Right atrium auricular region (tissue), 2 donors: ENCODE measurements at places on chromosomes 6 and 20. TPM values are rescaled to one million over a fixed set of nuclear protein-coding genes. Genes with fewer than 3 reads are reported as not detected.

Gene GPLD1
- 0.71 TPM for total RNA-seq

Gene THEMIS
- 0.56 TPM for total RNA-seq

Gene CCR6
- 0.37 TPM for total RNA-seq

DNA sequence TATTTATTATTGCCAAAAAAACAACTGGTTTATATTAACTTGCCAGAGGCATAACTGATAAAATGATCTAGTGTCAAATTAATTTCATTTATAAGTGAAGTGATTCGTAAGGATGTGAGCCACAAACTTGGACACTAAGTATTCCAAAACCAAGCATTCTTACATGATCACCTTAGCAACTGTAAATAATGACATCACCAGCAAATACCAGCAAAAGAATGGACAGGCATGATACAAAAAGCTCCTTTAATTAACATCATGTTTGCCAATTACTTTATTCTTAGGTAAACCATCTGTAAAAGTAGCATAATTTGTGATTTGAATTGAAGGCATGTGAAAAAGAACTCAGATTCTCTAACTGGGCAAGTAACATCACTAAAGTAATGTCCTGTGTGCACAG is 17.2 kb upstream of the FNDC1 start:
- no peaks in the 10 kb centered on the region for H3K36me3 ChIP-seq

DNA sequence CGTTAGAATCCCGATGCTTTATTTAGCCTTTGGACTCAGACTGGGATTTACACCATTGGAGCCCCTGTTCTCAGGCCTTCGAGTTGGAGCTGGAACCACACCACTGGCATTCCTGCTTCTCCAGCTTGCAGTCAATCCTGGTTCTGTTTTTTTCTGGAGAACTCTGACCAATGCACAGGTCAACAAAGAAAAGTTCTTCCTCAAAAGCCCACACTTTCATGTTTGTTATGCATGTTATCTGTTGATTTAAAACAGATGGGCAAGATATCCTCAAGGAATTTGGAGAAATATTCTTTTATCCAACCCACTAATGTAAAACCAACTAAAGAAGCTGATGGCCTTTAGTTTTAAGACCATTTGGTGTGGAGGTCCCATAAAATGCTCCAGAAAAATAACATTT is 205.7 kb downstream of the ANKRD60 start:
- no peaks in the 10 kb centered on the region for H3K27me3 ChIP-seq
- no peak overlapping the region for H3K27ac ChIP-seq
- no peaks in the 10 kb centered on the region for H3K36me3 ChIP-seq
- peaks cover 18% of the 10 kb centered on the region for H3K4me1 ChIP-seq

GRCh38 chr6:104642871-104643270 is 216.8 kb downstream of the HACE1 start:
- no peak overlapping the region for H3K4me3 ChIP-seq
- H3K27ac ChIP-seq: no peak overlapping the region
- H3K4me1 ChIP-seq: peaks cover 14% of the 10 kb centered on the region
- H3K27me3 ChIP-seq: no peaks in the 10 kb centered on the region
- no peaks in the 10 kb centered on the region for H3K36me3 ChIP-seq

DNA sequence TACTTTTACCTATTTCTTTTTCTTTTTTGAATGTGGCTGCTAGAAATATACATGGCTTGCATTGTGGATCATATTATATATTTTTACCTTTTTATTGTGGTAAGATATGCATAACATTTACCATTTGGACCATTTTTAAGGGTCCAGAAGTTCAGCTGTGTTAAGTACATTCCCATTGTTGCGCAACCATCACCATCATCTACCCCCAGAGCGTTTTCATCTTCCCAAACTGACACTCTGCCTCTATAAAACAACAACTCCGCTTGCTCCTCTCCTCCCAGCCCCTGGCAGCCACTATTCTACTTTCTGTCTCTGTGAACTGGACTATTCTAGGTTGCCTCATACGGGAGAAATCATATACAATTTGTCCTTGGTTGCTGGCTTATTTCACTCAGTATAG is 28.2 kb upstream of the CCN5 start:
- no peaks in the 10 kb centered on the region for H3K27me3 ChIP-seq
- H3K4me1 ChIP-seq: no peaks in the 10 kb centered on the region
- no peak for DNase-seq
- no peaks in the 10 kb centered on the region for H3K36me3 ChIP-seq
- no peak overlapping the region for H3K27ac ChIP-seq
- H3K4me3 ChIP-seq: no peak overlapping the region

DNA sequence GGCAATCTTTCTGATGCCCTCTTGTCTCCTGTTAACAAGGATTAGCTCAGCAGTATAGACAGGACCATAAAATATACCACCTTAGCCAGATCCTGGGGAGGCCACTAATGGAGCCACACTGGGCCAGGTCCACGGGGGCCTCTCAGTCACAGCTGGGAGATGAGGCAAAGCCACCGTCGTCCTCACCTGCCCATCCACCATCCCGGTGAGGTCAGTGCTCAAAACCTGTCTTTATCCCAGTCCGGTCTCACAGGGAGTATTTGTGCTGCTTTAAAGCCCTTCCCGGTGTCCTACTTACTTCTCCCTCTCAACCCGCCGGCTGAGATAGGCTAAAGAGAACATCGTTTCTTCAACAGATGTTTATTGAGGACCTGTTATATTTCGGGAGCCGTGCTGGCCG is 104.3 kb downstream of the EDN3 start:
- no peak overlapping the region for H3K4me3 ChIP-seq
- no peak overlapping the region for H3K27ac ChIP-seq
- H3K4me1 ChIP-seq: no peaks in the 10 kb centered on the region
- no peak for DNase-seq
- H3K36me3 ChIP-seq: no peaks in the 10 kb centered on the region
- H3K27me3 ChIP-seq: peaks cover 13% of the 10 kb centered on the region

GRCh38 chr20:46307139-46307998 is 929 bp downstream of the CDH22 start:
- no peaks in the 10 kb centered on the region for H3K36me3 ChIP-seq
- peaks cover 19% of the 10 kb centered on the region for H3K27me3 ChIP-seq
- DNase-seq: no peak

- H3K27ac ChIP-seq: no peak overlapping the region
- no peaks in the 10 kb centered on the region for H3K27me3 ChIP-seq
- H3K4me1 ChIP-seq: peaks cover 4% of the 10 kb centered on the region
- no peaks in the 10 kb centered on the region for H3K36me3 ChIP-seq
- no peak for DNase-seq
These were observed 2.1 kb upstream of the SPDEF start for GRCh38 chr6:34558172-34558714.
